ENCODE measurements at places on chromosomes 5 and 9.

DNA sequence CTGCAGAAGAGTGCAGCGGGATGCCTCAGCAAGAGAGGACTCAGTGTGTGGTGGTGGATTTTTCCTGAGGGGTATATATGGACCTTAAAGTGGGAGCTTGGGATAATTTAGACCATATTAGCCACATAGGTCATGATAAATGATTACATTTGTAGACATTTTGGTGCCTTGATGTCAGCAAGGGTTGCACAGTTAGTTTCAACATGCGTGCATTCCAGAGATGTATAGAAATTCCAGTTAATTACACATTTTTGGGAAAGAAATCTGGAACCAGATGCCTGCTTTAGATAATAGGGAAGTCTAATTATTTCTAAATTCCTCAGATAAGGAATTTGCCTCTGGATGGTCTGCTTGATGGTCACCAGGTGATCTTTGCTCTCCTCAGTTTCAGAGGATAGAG, 440.6 kb upstream of the PAPPA start:
- no peak for DNase-seq

DNA sequence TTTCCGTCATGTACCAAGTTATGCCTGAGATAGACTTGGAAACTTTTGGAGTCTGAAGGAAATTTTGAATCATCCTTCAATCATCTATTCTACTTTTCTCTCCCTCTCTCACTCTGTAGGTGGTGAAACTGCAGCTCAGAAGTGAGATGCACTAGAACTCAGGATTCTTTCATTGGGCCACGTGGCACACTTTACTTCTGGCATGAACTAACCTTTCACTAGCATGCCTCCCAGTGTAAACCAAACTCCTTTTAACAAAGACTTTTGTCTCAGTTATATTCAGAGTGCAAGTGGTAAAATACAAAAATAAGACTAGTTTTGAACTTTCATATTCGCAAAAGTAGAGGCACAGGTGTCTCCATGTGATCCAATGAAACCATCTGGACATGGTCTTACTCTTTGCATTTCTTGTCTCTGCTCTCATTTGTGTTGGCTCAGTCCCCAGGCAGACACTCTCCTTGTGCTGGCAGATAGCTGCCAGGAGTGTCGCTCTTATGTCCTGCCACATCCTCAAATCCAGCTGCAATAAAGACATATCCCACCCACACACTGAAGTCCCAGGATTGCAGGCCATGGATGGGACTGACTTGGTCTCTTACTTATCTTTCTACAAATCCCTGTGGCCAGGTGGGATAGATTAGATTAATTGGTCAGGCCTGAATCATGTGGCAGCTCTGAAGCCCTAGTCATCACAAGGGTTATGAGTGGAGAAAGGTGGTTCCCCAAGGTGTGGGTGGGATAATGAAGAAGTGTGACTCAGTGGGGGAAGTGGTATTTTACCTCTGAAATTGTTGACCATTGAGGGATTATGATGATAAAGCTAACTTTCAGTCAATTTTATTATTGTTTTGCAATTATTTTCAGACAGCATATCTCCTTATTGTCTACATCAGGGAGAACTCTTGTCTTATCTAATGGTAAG, 267.5 kb downstream of the GABRB2 start:
- no peak for DNase-seq

DNA sequence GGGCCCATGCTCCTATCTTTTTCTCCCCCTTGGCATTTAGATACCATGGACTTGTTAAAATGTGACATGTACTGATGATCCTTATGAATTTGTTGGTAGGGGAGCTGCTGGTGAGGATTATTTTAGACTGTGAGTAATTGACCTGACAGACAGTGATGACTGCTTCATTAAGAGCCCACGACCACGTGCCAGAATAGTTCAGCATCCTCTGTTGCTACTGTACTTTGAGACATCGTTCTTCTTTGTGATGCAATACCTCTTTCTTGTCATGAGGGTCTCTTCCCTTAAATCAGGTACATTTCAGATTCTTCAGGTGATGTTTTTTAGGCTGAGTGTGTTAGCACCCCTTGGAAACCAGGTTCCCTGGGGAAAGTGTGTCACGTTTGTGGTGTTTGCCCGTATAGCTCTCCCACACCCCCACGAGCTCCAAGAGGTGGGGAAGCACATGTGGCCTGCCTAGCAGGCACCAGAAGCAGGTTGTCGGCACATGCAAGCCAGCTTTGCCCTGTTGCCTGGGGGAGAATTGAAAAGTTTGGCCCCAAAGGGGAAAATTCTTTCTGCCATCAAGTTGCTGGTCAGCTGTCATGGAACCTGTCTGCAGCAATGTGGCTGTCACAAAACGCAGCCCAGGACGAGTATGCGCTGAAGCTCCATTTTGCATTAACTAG, 25.1 kb downstream of the QRFP start:
- no peak for DNase-seq

GRCh38 chr9:4812858-4813257, 20.1 kb downstream of the RCL1 start:
- DNase-seq, result no peak
